Stimulated activated CD8-positive, alpha-beta memory T cell treated with anti-CD3 and anti-CD28 coated beads, Interleukin-7, amount 100 ng/mL, for 24 hours (primary cell): ENCODE measurements at places on chromosomes 1 and 21.

- no peak for DNase-seq
Measured at GRCh38 chr1:27037518-27037917, 24.9 kb upstream of the TENT5B start.

DNA sequence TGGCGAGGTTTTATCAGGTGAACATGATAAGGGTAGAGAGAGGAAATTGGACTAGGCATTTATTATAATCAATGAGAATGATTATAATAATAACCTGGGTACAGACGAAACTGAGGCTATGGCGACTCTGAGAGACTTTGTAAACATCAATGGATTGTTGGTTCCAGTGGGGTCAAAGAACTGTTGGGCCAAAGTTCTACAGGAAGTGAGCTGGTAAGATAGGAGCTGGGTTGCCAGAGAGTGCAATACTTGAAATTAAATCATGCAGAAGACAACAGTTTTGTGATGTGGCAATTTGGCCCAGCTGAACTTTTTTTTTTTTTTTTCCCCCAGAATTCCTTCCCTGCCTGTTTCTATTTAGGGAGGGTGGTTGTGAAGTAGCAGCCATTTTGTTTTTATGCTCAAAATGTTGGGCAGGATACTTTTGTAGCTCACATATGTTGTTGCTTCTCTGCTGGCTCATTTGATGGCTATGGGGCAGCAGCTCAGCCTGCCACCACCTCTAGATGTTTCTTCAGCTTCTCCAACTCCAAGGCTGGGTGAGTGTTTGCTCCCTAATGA, 286.5 kb upstream of the B3GALT2 start:
- no peak for DNase-seq

- no peak for DNase-seq
Measured at GRCh38 chr1:64251971-64252370, 48.5 kb downstream of the UBE2U start.

GRCh38 chr1:57307392-57308170, 116.3 kb downstream of the DAB1 start:
- DNase-seq, result no peak

DNA sequence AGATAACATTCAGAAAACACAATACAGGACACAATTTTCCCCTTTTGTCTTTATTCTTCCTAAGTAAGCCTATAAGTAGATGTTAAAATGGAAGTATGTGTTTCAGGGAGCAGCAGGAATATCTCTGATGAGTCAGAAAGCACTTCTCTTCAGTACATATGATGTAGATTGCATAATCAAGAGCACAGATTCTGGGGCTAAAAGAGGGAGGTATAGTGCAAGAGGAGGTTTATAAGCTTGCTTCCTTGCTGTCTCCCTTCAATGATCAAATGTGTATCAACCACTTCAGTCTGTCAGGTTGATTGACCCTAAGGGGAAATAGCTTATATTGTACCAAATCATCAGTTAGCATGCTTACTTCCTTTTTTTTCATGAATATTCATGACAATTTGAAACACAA, 822.8 kb downstream of the BRINP3 start:
- no peak for DNase-seq

- DNase-seq, result no peak
Measured at GRCh38 chr21:33815143-33815707, 100.4 kb downstream of the ATP5PO start.

- DNase-seq, result no peak
Measured at GRCh38 chr1:161071886-161072371, 2.2 kb upstream of the ARHGAP30 start.

DNA sequence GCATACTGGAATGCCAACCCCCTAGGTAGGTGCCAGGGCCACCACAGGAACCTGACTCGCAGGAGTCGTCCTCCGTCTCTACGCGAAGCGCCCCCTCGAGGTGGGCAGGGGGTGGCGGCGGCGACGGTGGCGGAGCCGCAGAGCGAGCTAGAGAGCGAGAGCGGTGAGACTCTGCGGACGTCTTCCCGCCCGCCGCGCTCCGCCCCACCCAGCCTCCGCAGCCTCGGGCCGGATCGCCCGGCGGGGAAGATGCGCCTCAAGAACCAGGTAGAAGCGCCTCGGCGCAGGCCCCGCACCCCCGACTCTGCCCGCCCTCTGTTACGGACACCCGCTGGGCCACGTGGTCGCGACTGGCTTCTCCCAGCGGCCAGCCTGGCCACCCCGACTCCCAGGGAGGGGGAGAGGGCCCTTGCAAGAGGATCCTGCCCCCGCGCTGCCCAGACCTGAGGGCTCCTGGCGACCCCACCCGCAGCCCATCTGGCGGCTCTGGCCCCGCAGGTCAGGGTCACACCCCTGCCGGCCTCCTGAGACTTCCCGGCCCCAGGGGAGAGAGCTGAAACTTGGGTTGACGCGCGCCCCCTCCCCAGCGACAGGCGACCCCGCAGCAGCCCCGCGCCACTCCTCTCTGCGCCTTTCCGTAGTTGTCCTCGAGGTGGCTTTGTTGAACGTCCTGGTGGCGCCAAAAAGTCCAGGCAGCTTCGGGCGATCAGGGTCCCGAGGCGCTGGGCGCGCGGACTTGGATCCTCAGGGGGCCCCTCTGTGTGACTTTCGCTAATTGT, 24.4 kb upstream of the AGBL4 start:
- DNase-seq, result no peak

GRCh38 chr1:21270086-21270689, 20.1 kb downstream of the ECE1 start:
- peak; percentile 77 for DNase-seq

- no peak for DNase-seq
Measured at GRCh38 chr1:83999316-83999819, 436 bp upstream of the TTLL7 start.

DNA sequence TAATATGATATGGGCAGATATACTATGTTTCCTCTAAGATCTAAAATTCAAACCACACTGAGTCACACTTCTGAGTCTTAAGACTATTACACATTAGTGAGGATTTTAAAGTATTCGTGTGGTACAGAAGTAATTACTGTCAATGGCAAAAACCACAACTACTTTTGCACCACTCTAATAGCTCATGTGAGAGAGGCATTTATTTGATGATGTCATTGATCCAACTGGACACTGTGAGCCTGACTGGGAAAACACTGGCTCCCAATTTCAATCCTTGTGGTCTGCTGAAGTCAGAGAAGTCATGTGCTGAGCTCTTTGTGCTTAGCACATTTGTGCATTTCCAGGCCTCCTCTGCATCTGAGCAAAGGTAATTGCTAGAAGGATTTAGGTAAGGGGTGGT, 377.8 kb downstream of the USH2A start:
- no peak for DNase-seq

DNA sequence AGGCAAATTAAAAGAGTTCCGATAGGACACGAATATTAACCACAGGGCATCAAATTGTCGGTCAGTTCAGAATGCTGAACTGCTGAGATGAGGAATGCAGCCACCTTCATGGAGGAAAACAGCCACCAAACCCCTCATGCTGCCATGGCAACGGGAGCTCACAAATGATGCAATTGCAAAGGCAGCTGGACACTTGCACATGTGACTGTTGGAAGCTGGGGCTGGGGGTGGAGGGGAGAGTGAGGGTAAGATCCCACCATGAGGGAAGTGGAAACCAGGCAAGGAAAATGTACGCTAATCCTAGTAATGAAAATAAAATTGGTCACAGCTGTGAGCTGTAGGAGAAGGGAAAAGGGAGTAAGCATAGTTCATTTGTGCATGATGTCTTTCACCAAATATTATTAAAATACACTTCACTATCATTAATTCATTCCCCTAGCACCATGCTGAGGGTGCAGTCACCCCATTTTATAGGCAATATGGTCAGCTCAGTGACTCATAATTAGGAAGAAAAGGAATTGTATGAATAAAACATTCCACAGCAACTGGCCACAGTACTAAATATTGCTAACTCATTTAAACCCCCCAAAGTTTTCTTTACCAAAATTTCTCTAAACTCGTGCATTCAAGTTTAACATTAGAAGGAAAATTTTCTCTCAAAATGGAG, 15.3 kb downstream of the BECN2 start:
- no peak for DNase-seq

GRCh38 chr21:43779660-43780059, 3.6 kb upstream of the CSTB start:
- no peak for DNase-seq

DNA sequence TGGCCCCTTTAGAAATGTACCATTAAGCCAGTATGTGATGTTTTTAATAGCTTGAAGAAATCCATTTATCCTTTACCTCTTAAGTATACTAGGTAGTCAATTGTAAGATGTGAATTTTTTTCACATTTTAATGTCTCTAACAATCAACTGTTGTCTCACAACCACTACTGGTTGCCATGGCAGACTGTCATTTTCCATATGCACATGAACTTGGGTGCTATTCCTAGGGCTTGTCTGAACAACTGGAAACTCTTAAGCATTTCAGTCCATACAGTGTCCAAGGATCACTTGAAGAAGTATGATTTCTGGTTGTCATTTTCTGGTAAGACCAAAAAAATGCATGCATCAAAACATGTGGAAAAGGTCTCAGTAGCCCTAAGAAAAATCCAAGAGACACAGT, 315.1 kb downstream of the HHIPL2 start:
- DNase-seq, result no peak

- DNase-seq, result no peak
Measured at GRCh38 chr21:44449473-44450363, 5.6 kb upstream of the LRRC3 start.

GRCh38 chr21:35995522-35996088, 64.7 kb downstream of the SETD4 start:
- DNase-seq, result no peak

- DNase-seq, result no peak
Measured at GRCh38 chr1:55044617-55045397, 5.5 kb downstream of the PCSK9 start.

- no peak for DNase-seq
Measured at GRCh38 chr1:117001254-117001927, at the start of gene CD101. CD101 (plus strand) TSS chr1:117001760; CDS start chr1:117001818, 58 bp downstream.

GRCh38 chr1:179599623-179600249, 8.1 kb downstream of the TDRD5 start:
- no peak for DNase-seq

DNA sequence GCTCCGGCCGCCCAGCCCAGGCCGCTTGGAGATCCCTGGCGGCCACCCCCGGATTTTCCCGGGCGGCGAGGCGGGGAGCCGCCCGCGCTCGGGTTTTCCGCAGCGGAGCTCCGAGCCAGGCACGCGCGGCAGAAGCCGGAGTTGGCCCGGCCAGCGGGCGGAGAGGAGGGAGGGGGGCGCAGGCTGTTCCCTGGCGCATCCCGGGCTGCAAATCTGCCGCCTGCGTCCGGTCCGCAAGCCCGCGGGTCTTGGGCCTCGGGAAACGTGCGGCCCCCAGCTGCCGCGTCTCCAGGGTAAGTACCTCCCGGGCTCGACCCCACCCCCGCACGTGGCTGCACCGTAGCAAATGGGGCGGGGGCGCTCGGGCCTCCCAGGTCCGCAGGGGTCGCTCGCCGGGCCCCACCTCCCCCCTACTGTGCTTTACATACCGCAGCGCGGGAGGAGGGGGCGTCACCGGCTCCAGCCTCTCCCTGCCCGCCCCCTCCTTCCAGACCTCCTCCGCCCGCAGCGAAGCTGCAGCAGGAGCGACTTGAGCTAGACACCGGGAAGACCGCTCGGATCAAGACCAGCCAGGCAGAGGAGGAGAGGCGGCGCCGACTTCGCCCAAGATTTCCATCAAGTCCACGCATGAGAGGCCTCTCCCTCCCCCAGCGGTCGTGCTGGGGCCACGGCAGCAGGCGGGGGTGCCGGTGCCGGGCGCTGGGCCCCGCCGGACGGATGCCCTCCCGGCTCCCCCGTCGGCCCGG, 1.6 kb downstream of the TMEM200B start:
- no peak for DNase-seq

- no peak for DNase-seq
Measured at GRCh38 chr21:36966821-36967768, 626 bp upstream of the HLCS start.

- DNase-seq, result no peak
Measured at GRCh38 chr1:223747838-223748335, 35.5 kb downstream of the CAPN2 start.

DNA sequence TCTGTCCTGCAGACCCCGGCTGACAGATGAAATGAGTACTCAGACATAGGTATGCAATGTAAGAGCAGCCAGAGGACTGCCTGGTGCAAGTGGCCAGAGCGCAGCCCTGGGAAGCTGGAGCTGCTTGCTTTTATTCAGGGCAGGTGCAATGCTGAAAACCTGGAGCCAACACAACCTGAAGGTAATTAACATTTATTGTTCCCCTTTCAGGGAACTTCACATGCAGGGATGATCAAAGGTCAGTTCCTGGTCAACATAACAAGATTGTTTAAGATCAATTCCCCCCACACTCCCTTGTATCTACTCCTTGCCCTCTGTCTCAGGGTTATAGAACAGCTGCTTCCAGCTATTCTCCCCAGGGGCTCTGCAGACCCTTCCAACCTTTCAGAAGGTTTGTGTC, 48.7 kb upstream of the PRELP start:
- DNase-seq, result no peak

GRCh38 chr1:62912028-62912638, 128.2 kb downstream of the ATG4C start:
- DNase-seq, result no peak

- DNase-seq, result no peak
Measured at GRCh38 chr1:119715542-119715941, 3.8 kb downstream of the PHGDH start.

- DNase-seq, result no peak
Measured at GRCh38 chr1:29934255-29934772, 698.0 kb downstream of the PTPRU start.

GRCh38 chr1:57957576-57957975, 533.7 kb upstream of the DAB1 start:
- DNase-seq, result no peak

DNA sequence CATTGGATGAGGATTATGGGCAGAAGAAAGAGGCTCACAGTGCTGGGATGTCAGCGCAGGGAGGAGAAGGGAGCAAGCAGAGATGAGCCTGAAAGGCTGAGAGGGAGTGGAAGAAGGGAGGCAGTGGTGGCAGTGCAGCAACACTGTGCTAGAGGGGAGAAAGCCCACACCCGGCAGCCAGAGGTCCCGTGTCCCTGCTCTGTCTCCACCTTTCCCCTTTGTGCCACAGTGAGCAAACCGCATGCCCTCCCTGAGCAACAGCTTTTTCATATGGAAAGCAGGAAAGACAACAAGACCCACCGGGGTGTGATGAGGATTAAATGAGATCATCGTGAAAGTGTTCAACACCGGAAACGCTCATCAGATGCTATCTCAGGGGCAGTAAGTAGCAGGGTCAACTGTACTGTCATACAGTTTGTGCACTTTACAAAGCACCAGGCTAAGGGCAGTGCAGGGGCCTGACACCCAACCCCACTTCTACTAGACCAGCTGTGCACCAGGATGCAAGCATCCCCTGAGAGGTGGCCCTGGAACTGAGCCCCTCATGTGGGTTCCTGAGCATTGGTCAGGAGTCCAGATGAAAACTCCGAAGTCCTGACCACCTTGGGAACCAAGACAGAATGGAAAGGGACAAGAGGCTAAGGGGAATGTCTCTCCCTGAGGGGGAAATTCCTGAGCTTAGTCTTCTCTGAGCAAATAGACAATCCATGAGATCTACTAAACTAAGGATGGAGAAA, 9.1 kb downstream of the NHLH1 start:
- DNase-seq, result no peak

GRCh38 chr1:27561124-27561899, 42.6 kb downstream of the AHDC1 start:
- DNase-seq, result no peak
